ACHN (cell line): ENCODE measurements at places on chromosomes 5 and 9.

- no peak for DNase-seq
Observed at GRCh38 chr5:110969502-110969901, 102.0 kb upstream of the TSLP start.

DNA sequence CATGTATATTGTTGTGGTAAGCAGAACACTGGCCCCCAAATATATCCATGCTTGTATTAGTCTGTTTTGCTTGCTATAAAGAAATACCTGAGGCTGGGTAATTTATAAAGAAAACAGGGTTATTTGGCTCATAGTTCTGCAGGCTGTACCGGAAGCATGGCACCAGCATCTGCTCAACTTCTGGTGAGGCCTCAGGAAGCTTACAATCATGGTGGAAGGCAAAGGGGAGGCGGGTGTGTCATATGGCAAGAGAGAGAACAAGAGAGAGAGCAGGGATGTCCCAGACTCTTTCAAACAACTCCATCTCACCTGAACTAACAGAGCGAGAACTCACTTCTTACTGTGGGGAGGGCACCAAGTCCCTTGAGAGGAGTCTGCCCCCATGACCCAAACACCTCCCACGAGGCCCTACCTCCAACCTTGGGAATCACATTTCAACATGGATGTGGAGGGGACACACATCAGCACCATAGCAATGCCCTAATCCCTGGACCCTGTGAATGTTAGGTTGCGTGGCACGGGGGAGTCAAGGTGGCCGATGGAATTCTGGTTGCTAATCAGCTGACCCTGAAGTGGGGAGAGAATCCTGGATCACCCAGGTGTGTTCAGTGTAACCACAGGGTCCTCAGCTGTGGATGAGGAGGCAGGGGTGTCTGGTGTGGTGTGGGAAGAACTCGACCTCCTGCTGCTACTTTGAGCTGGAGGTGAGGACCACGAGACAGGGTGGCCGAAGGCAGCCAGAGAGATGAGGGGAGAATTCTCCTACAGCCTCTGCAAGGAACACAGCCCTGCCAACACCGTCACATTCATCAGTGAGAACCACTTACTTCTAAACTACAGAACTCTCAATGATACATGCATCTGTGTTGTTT, 172.8 kb downstream of the AUH start:
- DNase-seq = no peak

DNA sequence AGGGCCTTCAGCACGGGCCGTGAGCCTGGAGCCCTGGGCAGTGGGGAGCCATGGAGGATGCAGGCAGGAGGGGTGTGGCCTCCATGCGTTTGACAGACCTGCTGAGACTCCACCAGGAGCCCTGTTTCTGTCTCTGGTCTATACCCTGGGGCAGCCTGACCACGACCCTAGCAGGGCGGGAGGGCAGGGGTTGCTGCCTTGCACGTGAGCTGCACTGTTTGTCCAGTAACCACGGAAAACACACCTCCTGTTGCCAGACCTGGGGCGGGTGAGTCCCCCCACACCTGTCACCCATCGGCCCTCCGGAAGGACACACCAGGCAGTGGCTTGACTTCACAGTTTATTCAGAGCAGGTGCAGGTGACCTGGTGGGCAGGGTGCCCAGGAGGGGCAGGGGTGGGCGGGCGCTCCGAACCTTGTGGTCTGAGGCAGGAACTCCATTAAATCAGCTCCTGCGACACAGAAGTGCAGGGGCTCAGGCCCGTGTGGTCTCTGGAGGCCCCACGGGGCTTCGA, 3.9 kb downstream of the LCN8 start:
- DNase-seq = no peak

DNA sequence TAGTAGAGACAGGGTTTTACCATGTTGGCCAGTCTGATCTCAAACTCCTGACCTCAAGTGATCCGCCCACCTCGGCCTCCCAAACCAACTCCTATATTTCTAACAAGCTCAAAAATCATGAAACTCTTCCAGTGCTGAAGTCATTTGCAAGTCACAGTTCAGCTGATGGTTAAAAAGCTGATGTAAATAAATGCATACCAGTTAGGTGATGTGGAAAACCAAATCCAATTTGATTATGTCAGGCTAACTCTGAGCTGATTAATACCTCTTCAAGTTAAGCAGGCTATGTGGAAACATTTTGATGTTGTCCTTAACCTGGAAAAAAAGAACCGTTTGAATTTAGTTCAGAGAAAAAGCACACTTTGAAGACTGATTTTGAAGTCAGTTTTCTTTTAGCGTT, 51.0 kb downstream of the TMEM252 start:
- no peak for DNase-seq

- DNase-seq = peak; percentile 22
Observed at GRCh38 chr9:99259231-99259918, 37.3 kb downstream of the SEC61B start.

DNA sequence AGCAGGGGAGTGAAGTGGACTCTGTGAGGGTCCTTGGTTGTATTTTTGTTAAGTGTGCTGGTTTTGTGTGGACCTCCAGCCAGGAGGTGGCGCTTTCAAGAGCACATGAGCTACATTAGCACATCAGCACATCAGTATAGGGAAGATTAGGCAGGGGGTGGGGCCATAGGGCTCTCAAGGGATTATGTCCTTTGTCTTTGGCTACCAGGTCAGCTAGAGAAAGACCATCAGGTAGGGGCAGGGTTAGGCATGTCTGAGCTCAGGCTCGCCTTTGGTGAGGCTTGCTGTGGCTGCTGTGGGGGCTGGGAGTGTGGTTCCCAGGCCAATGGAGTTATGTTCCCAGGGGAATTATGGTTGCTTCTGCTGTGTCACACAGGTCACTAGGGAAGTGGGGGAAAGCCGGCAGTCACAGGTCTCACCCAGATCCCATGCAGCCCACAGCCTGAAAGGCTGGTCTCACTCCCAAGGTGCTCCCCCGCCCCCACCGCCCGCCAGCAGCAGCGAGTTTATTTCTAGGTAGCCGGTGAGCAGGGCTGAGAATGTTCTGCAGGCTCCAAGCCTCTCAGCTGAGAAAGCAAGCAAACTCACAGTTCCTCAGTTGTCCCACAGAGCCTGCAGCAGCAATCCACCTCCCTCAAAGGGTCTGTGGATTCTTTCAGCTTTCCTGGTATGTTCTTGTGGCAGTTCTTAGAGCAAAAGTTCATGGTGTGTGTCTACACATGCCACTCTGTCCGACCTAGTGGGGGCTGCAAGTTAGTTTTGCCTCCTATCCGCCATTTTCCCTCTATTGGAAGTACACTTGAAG, 13.7 kb downstream of the OR1J1 start:
- no peak for DNase-seq

DNA sequence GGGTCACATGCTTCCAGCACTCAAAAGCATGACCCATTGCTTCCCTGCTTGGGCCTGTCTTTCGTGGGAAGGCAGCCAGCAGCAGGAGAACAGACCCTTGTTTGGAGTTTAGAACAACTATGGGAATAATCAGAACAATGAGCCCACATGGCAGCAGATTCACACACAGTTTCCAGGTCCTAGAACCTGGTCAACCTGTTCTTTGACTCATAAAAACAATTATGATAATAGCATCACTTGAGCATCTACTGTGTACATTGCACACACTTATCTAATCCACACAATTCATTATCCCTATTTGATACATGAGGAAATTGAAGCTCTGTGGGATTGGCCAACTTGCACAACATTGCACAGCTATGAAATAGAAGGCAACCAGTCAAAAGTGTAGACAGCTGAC, 41.7 kb downstream of the KLF4 start:
- DNase-seq = no peak

GRCh38 chr9:580652-581342, 260.7 kb upstream of the DMRT1 start:
- DNase-seq = no peak

- DNase-seq = no peak
Observed at GRCh38 chr5:155750571-155750970, 576.4 kb upstream of the SGCD start.

- DNase-seq = no peak
Observed at GRCh38 chr9:131167936-131168335, 42.5 kb downstream of the NUP214 start.

DNA sequence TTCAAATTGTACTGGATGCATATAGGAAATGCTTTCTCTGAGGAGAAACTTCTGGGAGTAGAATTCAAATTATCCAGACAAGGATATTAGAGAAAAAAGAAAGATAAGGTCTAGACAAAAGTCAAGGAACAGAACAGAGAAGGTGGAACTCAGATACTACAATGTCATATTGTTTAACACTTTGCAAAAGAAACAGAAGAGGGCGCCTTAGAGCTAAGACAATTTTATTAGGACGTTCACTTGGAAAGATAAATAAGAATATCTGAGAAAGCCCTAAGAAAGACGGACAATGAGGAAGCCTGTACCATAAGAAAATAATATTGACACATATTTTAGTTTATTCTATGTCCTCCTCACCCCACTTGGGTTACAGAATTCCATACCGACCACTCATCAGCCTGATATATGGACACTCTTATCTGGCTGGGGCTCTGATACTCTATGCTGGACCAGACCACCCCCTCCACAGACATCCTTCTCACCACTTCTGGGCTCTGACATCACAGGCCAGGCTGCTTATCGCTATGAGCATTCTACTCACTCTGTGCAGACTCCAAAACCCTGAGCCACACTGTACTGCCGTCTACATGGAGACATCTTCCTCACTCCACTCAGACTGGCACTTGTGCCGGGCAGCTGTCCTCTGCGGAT, 9.1 kb upstream of the AK3 start:
- DNase-seq = peak; percentile 38

GRCh38 chr5:108006791-108007190, 336.1 kb upstream of the EFNA5 start:
- no peak for DNase-seq

DNA sequence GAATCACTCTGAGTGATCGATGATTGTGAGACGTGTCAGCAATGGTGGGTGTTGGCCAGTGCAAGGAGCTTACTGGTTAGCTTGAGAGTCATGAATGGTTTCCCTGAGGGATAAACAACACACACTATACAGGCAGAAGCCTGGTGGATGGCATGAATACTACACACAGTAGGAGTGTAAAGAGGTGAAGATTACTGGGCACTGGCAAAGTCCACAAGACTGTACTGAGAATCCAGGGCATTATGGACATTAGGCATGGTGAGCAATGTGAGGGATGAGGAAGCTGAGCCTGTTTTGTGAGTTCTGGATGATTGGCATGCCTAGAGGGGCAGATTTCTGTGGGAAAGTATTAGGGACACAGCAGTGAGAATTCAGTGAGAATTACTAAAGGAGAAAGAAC, 71.3 kb downstream of the KDM4C start:
- no peak for DNase-seq

GRCh38 chr9:26324786-26325443, 567.7 kb downstream of the CAAP1 start:
- no peak for DNase-seq

- DNase-seq = no peak
Observed at GRCh38 chr9:20380546-20380945, 241.8 kb downstream of the MLLT3 start.

DNA sequence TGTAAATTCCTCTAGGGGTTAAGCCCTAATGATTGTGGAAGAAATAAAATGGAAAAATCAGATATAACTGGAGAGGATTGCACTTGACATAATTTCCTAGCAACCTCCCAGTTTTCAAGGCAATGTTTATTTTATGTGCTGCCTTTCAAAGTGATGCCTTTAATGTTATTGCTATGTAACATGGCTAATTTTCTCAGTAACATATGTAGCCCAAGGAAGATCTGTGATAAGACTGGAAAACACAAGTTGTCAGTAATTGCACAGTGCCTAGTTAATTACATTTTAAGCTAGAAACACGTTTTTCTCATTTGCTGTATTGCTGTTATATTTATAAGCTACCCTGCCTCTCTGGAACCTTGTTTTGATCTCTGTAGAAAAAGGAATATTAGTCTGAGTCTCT, 49.2 kb upstream of the KCNN2 start:
- DNase-seq = no peak
